ENCODE measurements at places on chromosomes 4 and X.

- DNase-seq, result no peak
Observed at GRCh38 chrX:79290596-79290995, 76.5 kb downstream of the ITM2A start.

DNA sequence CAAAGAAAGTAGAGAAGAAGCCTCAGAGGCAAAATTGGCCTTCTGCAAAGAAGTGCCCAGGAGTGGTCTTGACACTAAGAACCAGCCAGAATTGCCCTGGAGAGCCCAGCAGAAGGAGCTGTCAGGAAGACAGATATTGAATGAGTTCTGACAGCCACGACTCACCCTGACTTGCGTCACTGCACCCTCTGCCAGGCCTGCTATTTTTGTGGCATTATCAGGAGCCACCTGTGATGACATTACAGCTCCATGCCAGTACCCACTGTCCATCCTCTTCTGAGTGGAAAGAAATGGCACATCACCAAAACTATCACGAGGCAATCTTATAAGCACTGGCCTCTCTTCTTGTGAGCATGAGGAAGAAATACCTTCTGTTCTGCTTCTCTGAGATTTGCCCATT lies 67.7 kb downstream of the SMIM20 start:
- DNase-seq, result no peak

DNA sequence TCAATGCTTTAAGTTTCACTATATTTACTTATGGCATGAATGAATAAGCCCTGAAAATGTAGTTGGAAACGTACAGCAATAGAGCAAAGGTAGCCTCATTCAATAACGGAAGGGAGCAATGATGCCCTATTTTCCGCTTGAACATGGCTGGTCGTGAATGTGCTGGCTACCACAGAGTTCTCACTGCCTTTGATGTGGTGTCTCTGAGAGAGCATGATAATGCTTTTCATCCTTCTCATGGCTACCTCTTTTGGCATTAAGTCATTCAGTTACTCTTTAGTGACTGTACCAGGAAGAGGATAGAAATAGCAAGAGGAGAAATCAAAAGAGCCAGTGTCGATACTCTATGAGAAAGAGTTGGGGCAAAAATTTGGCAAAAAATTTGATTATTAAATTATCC lies 308.0 kb downstream of the PPP3CA start:
- peak; percentile 37 for DNase-seq

- DNase-seq, result no peak
Observed at GRCh38 chr4:166003811-166004210, 130.8 kb downstream of the TLL1 start.

GRCh38 chr4:7243609-7244330 lies 51.4 kb downstream of the SORCS2 start:
- DNase-seq, result no peak

GRCh38 chrX:3651277-3651676 lies 62.2 kb downstream of the PRKX start:
- no peak for DNase-seq

- DNase-seq, result peak; percentile 5
Observed at GRCh38 chr4:107825072-107825824, 516 bp downstream of the SGMS2 start.

- DNase-seq, result no peak
Observed at GRCh38 chr4:68463796-68464195, 16.5 kb downstream of the TMPRSS11E start.

DNA sequence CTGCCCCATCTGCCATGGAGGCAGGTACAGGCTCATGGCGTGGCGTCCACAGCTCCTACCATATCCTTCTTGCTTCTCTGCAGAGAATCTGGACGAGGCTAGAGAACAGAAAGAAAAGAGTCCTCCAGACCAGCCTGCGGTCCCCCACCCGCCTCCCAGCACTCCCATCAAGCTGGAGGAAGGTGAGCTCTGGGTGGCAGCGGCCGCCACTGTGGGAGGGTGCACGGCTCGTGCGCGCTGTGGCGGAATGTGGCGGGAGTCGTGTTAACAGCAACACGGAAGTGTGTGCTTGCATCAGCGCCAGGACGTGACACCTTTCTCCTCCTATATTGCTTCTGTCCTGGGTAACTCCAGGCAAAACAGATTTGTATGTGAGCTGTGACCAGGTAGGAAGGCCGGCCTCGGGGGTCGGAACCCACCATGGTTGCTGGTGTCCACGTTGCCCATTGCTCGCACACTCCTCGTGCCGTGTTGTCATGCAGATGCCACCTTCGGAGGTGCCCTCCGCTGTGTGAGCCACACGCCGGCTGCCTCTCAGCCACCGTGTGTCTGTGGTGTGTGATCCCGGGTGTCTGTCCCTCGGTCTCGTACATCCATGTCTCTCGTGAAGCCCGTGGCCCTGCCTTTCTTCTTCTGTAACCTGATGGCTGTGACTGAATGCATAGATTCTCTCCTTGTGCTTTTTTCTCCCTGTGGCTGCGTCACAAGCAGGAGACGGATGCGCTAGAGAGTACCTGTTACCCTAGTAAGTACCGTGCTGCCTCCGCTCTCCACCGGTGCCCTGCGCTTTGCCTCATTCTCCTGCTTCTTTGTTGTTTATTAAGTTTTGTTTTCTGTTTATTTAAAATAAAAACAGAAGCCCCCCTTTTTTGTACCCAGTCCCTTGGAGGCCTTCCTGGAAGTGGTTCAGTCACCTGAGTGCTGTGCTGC lies 37.0 kb downstream of the NOP14 start:
- no peak for DNase-seq

DNA sequence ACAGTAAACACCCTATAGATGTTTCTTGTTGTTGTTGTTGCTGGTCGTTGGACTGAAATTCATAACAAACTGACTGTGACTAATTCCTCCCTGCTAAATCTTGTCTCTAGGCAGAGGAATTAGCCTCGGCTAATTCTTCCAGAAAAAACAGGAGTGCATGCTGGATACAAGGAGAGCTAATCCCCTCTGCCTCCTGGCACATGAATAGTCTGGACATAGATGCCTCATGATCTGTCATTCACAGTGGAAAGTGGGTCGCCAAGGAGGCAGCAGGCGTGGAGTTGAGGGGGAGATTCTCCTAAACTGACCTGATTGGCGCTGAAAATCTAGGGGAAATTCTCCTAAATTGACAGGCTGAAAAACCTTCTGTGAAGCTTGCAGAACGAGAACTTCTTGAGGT lies 220.1 kb downstream of the DCTD start:
- DNase-seq, result no peak

- DNase-seq, result no peak
Observed at GRCh38 chr4:139441029-139441428, 12.9 kb upstream of the RAB33B start.

DNA sequence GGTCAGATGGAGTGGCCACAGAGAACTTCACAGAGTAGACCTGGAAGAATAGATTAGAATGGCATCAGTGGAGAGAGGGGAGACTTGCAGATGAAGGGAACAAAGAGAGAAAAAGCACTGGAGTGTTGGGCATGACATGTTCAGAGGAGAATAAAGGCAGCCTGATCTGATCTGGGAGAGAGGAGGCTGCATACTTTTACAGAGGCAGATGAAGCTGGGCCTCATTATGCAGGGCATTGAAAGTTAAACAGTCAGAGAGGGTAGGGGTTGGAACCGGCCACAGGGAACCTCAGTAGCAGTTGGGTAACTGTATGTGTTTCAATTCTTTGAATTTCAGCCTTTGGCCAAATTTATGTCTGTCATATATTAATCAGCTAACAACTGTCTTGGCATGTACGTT lies 61.2 kb downstream of the SH3BGRL start:
- no peak for DNase-seq

GRCh38 chrX:136825771-136826170 lies 45.0 kb upstream of the ARHGEF6 start:
- no peak for DNase-seq

DNA sequence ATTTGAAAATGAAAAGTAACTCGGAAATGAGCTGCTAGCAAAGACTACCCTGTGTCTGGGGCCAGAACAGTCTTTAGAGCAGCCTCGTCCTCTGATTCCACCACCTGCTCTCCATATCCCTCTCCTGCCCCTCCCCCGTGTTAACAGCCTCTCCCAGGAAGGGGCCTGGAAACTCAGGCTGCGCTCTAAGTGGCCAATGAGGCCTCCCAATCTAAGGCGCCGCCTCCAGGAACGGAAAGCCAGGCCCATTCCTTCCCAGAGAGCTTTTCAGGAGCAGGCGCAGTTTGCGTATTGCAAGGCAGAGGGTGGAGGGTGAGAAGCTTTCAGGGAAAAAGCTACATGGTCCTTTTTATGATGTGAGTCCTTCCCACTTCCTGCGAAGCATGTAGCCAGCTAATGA lies 31.2 kb downstream of the RS1 start:
- no peak for DNase-seq

GRCh38 chr4:52638717-52639116 lies 20.4 kb downstream of the USP46 start:
- no peak for DNase-seq

- no peak for DNase-seq
Observed at GRCh38 chr4:75308049-75308448, 206.2 kb downstream of the RCHY1 start.

DNA sequence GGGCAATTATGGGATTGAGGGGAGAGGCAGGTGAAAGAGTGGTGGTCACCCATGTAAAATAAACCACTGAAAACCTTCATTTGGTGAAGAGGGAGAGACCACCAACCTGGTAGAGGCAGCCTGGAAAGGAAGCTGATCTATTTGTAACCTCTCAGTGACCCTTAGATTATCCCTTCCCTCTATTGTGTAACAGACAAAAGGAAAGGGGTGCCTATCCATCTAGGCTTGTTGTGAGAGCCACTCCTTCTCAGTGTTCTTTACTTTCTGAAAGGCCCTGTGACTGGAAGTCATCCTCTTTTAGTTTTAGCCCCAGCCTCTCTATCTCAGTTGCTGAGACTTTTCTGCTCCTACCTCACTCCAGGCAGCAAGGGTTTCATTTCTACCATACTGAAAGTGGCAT lies 142.4 kb downstream of the TMEM164 start:
- DNase-seq, result no peak

GRCh38 chrX:155899366-155899765 lies 18.2 kb downstream of the VAMP7 start:
- no peak for DNase-seq

DNA sequence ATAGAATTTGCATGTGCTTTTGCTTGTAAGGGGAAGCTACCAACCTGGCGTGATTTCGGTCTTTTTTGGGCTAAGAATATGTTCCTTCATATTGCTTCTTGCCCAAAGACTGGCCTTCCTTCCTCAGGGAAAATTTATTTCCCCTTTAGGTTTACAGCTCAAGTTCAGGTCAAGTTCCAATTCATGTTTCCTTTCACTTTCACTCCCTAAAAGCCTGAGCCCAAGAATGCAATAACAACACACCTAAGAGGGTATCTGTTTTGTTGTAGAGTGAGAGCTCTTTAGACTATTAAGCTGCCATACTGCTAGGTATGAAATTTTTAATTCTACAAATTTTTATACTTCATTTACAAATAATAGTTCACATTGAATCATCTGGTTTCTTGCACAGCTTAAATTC lies 299.6 kb downstream of the TLL1 start:
- DNase-seq, result no peak

DNA sequence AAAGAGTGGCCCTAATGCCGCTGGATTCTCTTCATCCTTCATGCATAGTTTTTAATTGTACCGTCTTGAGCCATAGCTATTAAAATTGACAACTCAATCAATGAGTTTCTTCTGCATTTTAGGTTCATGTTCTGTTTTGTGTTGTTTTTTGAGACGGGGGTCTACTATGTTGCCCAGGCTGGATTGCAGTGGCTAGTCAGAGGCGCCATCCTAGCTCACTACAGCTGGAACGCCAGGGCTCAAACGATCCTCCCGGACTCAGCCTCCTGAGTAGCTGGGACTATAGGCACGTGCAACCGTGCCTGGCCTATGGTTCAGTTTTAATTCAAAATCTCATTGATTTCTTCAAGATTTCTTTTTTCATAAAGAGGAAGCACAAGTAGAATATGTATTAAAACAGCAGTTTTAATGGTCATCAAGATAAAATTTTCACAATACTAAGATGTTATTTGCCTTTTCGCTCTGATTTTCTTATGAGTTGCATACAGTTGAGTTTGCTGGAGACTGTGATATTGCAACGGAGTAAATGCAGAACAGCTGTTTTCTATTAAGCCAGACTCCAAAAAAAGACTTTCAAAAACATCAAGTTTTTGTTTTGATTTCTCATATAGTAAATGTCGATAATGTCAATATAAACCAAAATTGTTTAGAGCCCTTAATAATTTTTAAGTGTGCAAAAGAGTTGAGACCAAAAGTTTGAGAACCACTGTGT lies 1.1 kb upstream of the STX18 start:
- no peak for DNase-seq

- no peak for DNase-seq
Observed at GRCh38 chr4:82733636-82734035, 65.0 kb downstream of the SCD5 start.

DNA sequence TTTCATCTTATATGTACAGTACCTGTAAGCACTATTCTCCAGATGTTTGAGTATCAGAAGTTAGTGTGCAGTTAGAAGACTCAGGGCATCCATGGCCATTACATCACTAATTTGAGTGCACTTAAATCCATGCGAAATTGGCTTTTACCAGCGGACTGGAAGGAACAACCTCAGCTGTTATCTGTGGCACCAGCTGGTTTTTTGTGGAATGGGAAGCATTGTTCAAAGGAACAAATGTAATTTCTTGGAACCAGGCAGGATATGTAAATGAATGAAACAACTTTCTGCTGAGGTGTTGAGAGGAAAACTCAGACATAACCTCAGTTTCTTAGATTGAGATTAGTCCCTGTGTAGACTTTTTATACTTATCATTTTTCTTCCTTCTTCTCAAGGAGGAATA lies 60.2 kb downstream of the PDGFRA start:
- DNase-seq, result no peak

DNA sequence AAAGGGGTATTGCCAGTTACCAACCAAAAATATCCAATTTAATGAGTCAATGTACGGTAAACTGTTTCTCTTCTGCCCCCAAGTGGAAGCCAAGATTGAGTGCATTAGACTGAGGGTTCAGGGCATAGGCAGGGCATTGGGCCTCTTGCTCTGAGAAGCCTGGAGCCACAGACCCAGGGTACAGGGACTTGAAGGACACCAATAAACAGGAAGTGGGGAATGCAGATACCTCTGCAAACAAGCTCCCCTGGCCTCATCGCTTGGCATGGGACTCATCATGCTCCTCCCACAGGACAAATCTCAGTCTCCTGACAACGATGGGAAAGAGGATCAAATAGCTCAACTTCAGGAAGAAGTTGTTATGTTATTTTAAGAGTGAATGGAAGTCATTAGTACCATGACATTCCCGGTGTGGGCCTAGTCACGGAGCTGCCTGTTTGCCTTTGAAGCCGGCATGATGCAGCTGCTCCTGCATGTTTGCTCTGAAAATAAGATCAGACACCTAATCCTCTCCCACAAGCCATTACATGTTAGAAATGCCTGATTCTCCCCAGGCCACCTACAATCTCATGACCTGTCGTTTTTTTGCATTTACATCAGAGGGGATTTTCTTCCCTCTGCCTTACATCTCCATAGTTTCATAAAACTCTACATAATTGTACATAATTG lies 224.2 kb downstream of the RCHY1 start:
- DNase-seq, result no peak
